ENCODE measurements at places on chromosomes 1 and 21.

DNA sequence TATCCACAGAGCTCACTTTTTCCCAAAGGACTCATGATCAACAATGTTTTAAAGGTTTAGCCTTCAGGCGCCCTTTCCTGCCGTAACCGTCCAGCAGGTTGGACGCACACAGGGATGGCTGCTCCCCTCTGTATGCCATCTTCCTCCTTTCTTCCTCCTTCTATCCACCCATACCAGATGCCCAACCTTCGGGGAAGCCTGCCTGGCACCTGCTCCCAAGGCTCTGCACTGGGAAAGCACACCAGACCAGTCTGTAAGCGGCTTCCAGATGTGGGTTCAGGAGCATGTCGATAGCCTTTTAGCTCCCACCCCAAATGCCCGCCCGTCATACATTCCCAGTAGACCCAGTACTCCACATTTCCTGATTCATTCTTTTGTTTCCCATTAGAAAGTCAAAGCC is 52.9 kb downstream of the STUM start:
- no peak for DNase-seq

DNA sequence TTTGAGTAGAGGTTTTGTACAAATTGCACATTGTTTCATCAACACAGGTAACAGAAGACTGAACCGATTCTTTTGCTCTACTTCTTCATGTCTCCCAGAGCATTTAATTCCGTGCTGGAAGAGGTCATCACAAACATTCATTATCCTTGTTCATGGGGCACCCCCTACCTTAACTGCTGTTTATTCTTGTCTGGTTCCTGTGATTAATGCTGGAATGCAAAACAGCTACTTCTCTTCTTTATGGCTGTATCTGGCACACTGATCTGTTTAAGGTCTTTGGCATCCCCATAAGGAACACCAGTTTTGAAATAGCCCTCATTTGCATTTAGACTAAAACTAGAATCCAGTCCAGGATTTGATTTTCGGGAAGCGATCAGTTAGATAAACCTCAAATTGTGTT is 42.2 kb downstream of the NTNG1 start:
- no peak for DNase-seq

DNA sequence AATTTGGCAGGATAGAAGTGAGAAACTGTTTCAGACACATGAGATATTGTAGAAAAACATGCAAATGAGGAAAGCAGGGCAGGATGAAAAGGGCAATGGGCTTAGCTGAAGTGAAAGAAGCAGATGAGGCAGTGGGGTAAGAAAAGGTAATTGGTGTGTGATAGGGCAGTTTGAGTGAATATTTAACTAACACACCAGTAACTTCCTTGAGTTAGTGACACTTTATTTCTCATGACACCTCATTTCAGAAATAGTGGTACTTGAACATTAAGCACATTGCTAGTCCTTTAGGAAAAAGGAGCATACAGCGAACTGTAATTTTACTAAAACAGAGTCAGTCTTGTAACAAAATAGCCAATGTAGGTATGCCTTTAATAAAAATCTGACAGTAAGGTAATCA is 415.0 kb downstream of the DPYD start:
- DNase-seq, result no peak

DNA sequence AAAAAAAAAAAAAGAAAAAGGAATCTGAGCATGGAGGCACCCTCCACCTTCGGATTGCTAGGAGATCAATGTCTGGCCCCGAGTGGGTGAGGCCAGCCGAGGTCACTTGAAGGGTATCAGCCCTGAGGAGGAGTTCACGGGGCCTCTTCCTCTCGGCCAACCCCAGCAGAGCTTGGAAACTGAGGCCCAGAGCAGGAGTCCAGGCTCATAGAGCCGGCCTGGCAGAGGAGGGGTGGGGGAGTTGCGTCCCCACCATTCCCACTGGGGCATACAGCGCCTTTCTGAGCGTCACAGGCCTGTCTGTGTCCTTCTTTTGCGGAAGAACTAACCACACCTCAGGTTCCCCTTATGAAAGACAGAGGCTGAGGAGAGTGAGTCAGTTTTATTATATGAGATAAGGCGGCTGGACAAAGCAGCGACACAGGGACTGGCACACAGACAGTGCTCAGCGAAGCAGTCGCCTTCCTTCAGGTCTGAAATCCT is 17.1 kb upstream of the EPHA2 start:
- peak; percentile 82 for DNase-seq

- DNase-seq, result peak; percentile 51
Observed at GRCh38 chr21:25412100-25412499, 195.2 kb downstream of the MRPL39 start.

DNA sequence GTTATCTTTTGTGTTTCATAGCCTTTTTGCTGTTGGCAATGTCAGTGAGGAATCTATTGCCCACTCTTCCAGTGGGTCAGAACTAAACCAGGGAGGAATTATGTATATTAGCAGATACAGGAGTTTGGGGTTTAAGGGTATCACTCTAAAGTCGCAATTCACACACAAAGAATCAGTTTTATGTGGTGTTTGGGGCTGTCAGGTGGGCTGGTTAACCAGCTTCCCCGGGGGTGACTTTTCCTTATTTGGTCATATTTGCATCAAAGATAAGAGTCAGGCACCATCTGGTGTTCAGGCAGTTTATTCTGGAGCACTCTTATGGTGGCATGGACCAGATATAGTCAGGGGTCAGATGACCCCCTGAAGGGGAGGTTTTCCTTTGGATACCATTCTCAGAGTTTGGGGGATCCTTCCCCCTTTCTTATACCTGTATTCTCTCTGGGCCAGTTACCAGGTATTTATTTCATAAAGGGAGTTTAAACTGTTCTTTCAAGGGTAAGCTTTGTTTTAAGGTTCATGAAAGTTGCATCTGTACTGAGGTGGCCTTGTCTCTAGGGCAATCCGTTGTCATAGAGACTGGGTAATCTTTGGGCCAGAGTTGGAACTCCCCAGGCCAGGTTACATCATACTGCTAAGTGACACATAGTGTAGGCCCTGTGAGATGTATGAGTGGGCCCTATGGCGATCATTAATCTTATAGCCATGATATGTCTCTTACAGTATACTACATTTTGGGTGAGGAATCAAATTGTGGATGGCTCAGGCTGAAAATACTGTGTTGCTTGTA is 148.2 kb downstream of the RWDD3 start:
- DNase-seq, result no peak

- peak; percentile 46 for DNase-seq
Observed at GRCh38 chr1:235270625-235271024, 57.4 kb downstream of the ARID4B start.

GRCh38 chr1:175566247-175566646 is 177.1 kb downstream of the TNR start:
- no peak for DNase-seq

DNA sequence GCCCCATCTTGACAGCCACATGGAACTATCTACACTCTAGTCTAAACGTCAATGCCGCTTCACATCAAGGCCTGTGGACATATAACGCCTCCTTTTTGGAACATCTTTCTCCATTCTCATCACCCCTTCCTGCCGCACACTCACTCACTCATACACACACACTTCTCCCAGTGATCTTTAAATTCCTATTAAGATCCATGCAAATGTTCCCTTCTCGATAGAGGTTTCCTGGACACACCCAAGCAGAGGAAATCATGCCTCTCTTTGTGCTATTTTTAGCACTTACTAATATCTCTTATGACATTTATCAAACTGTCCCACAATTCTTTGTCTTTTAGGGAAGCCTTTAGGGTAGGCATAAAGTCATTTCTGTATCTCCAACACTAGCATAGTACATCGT is 28.2 kb upstream of the SLAMF9 start:
- DNase-seq, result no peak

DNA sequence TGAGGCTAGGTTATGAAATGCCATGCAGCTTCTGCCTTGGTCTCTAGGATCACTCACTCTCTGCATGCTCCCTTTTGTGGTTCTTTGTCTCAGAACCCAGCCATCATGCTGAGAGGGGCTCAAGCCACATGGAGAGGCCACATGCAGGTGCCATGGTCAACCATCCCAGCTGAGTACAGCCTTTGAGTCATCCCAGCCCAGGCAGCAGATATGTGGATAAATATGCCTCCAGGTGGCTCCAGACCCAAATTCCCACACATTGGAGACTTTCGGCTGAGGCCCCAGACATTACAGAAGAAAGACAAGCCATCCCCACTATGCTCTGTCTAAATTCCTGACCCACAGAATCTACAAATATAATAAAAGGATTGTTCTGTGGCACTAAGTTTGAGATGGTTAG is 102.0 kb downstream of the LHX9 start:
- no peak for DNase-seq

GRCh38 chr1:236021424-236022135 is 43.3 kb downstream of the NID1 start:
- no peak for DNase-seq

DNA sequence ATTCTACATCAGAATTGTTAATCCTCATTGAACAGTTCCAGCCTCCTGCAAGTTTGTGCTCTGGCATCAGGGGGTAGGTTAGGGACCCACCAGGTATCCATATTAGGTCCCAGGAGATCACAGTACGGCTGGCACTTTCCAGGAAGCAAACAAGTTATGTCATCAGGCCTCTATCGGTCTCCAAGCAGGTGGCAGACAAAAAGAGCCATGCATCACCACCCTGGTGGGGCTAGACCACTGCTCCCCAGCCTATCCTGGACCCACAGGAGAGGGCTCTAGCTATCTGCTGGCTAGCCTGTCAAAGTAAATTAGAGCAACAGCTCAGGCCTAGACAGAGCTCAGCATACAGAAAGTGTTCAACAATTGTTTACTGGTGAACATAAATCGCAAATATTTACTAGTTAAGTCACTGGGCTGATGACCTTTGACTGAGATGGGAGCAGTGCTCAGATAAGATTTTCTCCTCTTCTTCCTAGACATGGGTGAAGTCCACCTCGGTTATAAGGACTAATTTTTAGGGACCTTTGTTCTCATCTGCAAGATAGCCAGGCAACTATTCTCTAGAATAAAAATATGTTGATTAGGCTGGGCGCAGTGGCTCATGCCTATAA is 6.4 kb downstream of the NUAK2 start:
- DNase-seq, result no peak

DNA sequence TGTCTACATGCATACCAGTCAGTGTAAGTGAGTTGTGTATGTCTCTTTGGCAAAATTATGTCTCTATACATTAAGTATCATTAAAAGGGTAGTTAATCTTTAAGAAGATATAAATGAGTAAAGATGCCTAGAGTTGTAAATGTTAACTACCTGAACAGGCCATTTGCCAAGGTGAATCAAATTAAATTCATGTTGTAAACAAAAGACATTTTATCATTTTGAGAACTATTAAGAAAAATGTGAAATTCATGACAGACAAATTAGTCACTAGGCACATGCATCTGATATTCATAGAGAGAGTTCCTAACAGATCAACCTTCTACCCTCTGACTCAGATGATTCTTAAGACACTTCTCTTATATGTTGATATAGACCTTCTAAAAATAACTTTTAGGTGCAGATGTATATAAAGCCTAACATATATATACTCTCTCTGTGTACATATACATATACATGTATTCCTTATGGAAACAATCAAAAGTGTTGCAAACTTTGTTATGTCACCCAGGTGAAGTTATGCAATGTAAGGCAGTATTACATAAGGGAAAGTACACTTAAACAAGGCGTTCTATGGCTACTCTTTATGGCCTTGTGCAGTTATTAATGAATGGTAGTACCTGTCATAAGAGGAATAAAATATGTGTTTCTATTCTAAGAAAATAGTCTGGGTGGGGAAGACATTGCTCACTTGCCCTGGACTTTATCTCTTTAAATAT is at the start of gene TMPRSS15:
Gene TMPRSS15, minus strand, starts transcription at position 51 of the 716 bp plus-strand sequence. CDS start 163 bp downstream, outside the sequence.
- DNase-seq, result no peak

DNA sequence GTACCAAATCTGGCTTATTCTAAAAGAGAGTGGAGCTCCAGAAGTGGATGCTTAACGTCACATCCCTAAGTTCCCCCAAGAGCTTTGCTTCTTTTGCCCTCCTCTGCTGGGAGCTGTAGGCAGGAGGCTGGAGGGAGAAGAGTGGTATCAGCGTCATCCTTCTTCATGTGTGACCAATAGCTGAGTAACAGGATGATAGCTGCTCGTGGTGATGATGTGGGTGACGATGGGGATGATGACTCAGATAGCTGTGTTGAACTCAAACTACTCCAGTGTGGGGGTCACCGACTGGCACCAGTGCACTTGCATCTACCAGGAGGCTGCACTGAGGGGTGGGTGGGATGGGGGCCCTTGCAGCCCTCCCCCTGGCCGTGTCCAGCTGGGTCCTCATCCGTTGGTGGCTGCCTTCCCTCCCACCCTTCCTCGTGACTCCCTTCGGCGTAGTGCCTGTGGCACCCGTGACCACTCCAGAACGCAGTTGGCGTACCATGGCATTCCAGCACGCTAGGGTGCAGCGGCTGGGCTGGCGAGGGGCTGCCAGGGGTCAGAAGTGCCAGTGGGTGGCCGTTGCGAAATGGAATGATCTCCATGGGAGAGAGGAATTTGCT is 1.1 kb downstream of the IGFN1 start:
- peak; percentile 80 for DNase-seq

DNA sequence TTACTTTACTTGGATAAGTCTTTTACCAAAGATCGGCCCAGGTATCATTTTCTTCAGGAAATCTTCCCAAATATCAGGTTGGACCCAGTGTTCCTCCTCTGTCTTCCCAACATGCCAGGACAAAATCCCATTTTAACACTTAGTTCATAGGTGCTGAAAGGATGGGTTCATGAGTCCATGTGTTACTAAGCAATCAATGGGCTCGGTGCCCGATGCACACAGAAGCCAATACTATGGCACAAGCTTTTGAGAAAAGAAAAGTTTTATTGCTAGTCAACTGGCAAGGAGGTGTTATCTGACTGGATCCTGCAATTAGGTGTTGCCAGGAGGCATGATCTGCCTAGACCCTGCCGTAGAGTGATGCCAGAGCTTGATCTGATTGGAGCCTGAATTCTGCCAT is 133.3 kb upstream of the SLC44A3 start:
- DNase-seq, result no peak

- DNase-seq, result no peak
Observed at GRCh38 chr1:163844459-163844858, 522.7 kb downstream of the NUF2 start.

DNA sequence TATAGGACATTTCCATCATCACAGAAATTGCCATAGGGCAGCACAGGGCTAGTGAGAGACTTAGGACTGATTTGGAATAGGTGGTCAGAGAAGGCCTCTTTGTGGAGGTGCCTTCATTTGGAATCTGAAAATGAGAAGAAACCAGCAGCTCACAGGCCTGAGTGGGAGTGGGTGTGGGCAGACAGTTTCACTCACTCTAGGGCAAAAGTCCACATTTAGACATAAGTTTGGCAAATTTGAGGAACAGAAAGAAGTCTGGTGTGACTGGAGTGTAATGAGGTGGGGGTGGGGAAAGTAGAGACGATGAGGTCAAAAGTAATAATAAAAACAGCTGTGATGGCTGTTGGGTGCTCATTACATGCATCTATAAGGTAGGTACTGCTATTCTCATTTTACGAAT is 22.4 kb upstream of the BCAR3 start:
- peak; percentile 98 for DNase-seq

- no peak for DNase-seq
Observed at GRCh38 chr1:14495381-14495780, 103.1 kb upstream of the KAZN start.

Data from inflammatory macrophage treated with lipopolysaccharide for 4 hours (primary cell).